ENCODE measurements at places on chromosomes 2 and 18.

DNA sequence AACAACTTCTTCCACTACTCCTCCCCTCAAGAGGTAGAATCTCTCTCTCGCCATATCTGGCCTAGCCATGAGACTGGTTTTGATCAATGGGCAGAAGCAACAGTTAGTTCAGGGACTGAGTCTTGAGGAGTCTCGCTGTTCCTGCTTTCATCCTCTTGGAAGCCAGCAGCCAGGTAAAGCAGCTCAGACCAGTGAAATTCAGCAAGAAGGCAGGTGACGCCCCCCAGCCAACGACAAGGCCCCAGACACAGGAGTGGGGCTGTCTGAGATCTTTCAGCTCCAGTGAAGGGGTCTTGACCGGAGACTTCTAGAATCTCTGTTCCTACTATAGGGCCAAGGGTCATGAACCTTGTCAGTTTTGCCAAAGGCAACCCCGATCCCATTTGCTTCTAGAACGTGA is 39.7 kb upstream of the ACAA2 start:
- no peak for DNase-seq

GRCh38 chr2:634636-635388 is 42.4 kb downstream of the TMEM18 start:
- no peak for DNase-seq

DNA sequence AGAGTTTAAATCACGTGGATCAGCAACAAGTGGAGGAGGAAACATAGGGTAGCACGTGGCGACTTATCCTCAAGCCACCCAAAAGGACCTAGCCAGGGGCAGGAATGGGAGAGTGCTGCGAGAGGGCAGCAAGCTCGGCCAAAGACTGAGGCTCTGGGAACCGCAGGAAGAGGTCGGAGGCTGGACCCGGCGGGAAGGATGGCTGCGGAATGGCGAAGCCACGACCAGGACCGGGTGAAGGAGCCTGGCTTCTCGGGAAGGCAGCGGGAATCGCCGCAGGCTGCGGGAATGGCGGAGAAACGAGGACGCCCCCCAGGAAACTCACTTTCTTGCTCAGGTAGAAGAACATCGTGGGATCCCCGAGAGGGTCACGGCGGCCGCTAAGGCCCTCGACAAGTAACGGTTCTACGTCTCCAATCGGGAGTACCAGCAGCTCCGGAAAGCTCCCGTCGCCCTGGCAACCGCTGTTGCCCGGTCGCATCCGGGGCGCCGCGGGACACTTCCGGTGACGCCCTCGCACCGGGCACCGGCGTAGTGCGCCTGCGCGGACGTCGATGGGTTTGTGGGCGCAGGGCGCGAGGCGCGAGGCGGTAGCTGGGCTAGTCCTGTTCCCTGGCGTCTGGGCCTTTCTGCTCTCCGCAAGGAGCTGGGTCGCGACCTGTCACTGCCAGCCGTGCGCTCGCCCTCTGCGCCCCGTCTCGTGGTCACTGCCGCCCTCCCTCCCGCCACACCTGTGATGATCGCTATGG is at the start of gene WDR35:
Gene WDR35 (minus strand): TSS at position 439 of the 749 bp plus-strand sequence. CDS start 90 bp downstream, at position 349.
- peak; percentile 90 for DNase-seq

DNA sequence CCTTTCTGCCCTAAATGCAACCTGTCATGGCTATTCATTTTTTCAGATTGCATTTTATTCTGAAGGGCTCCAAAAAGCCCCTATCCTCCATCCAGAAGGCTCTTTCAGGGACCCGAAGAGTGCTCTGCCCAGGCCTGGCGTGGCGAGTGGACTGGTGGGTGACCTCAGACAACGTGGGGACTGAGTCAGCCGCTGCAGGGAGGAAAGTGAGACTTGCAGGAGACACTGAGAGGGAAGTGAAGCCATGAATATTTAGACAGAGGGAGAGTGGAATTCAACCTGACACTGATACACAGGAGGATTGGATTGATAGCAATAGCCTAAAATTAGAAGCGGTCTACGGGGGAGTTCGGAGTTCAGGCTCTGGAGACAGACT is 63.6 kb upstream of the SIX2 start:
- DNase-seq: peak; percentile 22

- DNase-seq: no peak
These were observed 197.7 kb upstream of the RAB12 start for GRCh38 chr18:8411492-8411891.

DNA sequence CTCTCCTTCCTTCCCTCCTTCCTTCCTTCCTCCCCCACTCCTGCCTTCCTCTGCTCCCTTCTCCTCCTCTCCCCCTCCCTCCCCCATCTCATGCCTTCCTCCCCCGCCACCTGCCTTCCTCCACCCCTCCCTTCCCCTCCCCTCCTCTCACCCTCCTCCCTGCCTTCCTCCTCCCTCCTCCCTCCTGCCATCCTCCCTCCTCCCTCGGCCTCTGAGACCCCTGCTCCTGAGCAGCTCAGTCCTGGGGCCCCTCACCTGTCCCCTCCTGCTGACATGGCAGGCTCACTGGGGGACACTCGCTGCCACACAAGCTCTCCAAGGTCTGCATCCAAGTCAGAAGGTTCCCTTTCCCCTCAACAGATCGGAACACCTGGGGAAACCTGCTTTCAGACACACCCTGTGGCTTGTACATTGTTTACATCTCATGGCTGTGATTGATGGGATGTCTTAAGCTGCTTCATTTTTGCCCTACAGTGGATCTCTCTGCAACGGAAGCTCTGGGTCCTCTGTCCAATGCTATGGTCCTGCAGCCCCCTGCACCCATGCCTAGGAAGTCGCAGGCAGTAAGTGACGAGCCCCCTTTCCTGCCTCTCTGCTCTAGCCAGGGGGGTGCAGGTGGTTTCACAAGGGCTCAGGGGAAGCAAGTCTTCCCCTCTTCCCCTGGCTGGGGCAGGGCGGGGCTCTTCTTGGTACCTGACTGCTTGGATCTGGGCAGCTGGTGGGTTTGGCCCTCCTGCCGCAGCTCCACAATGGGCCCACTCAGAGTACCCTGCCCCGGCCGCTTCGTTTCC is 22.9 kb downstream of the ITGB1BP1 start:
- DNase-seq: no peak

DNA sequence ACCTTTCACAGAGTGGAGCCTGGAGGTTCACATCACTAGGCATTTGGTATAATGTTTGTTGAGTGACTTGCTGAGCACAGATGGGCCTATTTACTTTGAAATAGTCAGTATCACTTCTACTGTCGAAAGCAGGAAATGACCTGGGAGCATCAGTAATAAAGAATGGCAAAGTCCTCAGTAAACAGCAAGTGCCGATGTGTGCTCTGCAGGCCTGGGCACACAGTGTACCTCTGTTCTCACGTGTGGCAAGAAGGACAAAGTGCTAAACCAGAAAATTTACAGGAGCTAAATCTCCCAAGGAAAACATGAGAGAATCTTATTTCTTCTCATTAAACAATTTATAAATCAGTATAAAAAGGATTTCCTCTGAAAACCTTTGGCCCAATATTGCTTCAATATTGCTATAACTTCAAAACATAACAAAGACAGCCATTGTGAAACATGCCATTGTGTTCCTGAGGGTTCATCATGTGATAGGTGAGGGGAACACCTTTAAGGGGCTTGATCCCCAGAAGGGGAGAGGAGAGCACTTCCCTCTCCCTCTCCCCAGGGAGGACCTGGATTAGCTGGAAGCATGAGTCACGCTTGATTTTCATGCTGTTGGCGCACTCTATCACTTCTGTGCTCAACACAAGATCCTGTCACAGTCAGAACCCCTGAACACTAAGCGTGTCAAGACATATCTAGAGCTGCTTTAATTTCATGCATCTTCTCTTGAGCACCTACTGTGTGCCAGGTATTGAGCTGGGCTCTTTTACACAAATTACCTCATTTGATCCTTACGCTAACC is 131.5 kb upstream of the SMAD2 start:
- no peak for DNase-seq

- DNase-seq: no peak
These were observed 113.6 kb downstream of the MSH2 start for GRCh38 chr2:47516360-47517104.

GRCh38 chr2:177165721-177166711 is 46.6 kb upstream of the HNRNPA3 start:
- DNase-seq: peak; percentile 80

GRCh38 chr2:128466776-128467175 is 148.1 kb upstream of the HS6ST1 start:
- DNase-seq: no peak

GRCh38 chr18:54734059-54734458 is 94.2 kb upstream of the RAB27B start:
- no peak for DNase-seq

DNA sequence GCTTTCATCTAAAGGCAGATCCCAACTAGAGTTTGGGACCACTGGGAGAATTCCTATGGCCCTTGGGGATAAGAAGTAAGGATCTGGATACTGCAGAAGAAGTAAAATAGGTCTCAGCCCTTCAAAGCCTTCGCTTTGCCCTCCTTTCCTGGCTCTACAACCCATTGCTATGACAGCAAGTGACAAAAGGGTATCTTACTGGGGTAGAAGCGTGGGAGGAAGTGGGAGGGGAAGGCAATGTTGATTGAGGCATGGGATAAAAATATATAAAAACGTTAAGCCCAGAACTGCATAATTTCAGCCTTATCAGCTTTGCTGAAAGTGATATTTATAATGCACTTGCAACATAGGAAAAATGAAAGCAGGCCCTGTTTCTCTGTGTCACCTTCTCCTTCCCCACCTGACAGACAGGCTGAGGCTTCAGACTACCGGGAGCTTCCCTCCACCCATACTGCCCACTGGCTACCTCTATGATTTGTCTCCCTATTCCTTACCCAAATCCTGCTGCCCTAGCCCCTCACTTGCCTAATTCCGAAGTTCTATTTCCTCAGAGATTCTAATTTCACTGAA is 14.9 kb upstream of the SOS1 start:
- DNase-seq: no peak

DNA sequence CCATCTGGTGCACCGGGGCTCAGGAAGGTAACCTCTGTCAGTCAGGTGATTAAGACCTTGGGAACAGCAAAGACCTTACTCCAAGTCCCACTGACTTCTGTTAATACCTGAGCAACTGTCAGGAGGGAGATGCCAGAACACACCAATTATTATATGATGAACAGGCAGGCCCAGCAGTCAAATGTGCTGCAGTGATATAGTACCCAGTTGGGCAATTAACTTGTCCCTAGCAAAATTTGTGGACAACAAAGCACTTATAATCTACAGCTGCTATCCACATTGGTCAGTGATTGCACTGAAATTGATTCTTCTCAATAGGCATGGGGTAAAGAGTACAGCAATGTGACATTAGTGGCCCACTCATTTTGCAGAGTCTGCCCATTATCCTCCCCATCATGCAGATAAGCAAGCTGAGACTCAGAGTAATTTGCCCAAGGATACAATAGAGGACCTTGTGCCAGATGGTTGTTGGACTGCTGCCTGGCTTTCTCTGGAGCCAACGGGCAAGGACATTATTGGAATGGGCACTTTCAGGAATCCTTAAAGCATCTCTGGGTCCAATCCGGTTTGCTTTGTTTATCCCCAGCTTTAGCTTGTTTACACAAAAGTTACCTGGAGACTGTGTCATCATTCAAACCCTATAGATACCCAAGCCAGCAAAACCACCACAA is 147.6 kb downstream of the CCBE1 start:
- DNase-seq: no peak

DNA sequence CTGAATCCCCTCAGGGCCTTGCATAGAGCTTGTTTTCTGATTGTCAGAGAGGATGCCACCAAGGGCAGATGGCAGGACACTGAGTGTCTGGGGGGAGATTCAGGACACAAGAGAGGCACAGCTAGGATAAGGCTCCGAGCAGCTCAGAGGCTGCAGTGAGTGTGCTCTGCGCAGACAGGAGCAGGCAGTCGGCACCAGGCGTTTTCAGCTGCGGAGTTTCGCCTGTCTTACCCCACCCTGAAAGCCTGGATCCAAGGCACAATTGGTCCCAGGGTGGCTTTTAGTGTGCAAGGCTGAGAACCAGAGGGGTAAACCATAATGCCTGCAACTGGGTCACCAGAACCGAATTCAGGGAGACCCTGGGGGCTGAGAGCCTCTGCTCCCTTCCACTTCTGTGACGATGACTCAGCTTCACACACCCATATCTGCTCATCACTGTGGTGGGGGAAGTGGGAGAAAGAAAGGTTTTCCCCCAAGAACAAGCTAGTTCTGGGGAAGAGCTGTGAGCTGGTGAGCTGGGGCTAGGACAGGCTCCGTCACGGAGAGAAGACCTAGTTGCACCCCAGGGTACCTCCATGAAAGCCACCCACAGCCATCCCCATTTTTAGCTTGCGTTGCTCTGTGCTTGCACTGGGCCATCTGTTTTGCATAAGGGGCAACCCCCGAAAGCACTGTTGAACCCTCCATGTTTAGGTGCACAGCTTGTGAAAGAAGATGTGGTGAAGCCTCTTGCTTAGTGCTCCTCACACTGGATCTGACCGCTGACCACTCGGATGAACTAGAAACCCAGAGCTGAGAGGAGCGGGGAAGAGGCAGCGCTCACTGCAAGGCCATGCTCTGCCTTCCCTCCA is 173.7 kb downstream of the CELF4 start:
- DNase-seq: no peak

GRCh38 chr18:25798046-25798445 is 292.4 kb downstream of the SS18 start:
- no peak for DNase-seq

- DNase-seq: no peak
These were observed 47.3 kb downstream of the TCF7L1 start for GRCh38 chr2:85180322-85181133.

- no peak for DNase-seq
These were observed 60.7 kb downstream of the RAB27B start for GRCh38 chr18:54888933-54889332.

- DNase-seq: no peak
These were observed 171.6 kb downstream of the GRB14 start for GRCh38 chr2:164449706-164450105.

DNA sequence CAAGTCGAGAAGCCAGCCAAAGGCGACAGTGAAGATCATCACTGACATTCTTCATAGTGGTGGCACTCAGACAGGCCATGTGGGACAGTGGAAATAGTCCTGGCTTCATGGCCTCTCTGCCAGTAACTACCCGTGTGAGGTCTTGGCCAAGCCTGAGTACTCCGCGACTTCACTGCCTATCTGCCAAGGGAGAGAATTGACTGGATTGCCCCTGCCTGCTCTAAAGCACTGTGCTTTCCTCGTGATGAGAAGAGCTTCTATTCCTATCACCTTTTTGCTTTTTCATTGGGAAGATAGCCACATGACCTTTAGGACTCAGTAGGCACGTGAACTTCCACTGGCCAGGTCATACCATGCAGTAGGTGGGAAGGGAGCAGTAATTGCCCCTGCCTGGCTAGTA is 239.3 kb downstream of the HAUS1 start:
- no peak for DNase-seq

DNA sequence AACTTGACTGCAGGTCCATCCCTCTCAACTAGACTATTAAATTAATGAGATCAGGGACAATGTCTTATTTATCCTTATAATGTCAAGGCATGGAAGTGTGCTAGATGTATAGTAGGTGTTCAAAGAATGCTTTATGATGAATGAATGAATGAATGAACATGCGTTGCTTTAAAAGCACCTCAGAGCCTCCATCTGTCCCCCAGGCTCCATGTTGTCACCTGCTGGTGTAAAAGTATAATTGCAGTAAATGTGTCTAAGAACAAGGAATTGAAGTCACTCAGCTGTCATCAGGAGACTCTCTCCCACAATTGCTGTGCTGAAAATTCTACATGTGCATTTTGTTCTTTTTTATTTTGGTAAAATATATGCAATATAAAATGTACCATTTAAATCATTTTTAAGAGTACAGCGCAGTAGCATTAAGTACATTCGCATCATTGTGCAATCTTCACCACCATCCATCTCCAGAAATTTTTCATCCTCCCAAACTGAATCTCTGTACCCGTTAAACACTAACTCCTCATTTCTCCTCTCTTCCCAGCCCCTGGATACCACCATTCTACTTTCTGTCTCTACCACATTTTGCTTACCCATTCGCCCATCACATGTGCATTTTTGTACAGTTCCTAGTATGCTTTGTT is 52.6 kb downstream of the GNAL start:
- no peak for DNase-seq

GRCh38 chr2:86785456-86785855 is 5.3 kb downstream of the CD8A start:
- no peak for DNase-seq
